ENCODE measurements at places on chromosomes 1 and 21. TPM values are rescaled to one million over a fixed set of nuclear protein-coding genes. Genes with fewer than 3 reads are reported as not detected.

DNA sequence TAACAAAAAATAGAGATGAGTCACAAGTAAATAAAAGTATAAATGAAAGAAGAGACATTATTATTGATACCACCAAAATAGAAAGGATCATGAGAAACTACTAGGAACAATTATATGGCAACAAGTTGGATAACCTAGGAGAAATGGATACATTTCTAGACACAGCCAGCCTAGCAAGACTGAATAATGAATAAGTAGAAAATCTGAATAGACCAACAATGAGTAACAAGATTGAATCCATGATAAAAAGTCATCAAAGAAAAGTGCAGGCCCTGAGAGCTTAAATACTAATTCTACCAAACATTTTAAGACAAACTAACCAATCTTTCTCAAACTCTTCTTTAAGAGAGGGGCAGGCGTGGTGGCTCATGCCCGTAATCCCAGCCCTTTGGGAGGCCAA, 538.6 kb upstream of the PBX1 start:
- no peak for DNase-seq

Gene ARHGEF19
- total RNA-seq: 4.7 TPM

DNA sequence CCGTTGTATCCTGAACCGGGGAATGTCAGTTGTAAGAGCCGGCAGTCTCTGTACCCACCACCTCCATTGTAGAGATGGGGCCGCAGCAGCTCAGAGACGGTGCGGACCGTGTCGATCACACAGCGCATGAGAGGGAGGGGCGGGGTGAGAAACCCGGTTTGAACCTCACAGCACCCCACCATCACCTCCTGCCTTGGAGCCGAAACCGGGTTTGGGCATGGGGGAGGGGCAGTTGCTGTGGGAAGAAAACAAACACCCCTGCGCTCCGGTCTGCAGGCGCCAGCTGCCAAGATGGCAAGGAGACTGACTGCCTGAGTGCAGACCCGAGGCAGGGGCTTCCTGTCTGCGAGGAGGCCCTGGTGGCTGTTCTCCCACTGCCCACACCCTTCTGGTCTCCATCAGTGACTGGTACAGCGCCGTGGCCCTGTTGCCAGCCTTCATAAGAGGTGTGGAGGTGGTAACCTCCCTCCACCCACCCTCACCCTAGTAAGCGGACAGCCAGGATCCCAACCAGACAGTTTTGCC, 69.2 kb upstream of the SSBP3 start:
- DNase-seq: no peak

- no peak for DNase-seq
These were observed 15.1 kb downstream of the RNF223 start for GRCh38 chr1:1058921-1059493.

Gene RNF220
- 68.9 TPM for total RNA-seq

GRCh38 chr1:192311281-192311680, 5.5 kb upstream of the RGS21 start:
- no peak for DNase-seq

DNA sequence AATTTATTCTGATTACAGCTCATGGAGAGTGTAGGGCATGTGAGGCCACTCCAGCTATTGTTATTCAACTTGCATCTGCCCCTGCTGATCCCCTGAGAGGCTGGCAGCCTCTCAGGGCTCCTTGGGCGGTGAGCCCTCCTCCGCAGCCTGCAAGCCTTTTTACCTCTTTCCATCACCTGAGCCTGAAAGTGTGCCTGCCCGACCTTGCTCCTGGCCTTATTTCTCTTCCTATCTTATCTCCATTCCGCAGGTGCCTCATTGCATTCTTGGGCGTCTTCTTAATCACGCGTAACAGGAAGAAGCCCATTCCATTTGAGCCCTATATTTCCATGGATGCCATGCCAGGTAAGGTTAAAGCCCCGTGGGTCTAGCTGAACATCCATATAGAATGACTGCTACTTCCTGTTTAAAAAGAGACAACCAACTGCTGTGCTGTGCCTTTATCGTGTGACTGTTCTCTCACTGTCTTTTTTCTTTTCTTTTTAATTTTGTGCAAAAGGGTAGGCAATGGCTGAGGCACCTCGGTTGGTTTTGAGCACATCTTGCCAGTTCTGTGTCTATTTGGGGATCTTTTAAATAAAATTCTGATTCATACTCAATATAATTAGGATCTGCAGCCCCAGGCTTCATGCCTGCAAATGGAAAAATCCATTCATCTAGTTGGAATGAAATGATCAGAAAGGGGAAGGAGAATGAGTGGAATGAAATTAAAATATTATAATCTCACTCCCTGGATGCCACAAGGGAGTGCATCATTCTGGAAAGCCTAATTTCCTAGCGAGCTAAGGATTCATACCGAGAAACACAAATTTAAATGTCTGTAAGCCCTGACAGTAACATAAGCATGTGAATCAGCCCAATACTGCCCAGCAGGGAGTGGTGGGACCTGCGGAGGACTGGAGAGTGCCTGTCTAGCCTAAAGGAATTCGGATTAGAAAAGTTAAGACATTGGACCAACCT, 38.6 kb upstream of the RCAN3 start:
- DNase-seq: no peak

DNA sequence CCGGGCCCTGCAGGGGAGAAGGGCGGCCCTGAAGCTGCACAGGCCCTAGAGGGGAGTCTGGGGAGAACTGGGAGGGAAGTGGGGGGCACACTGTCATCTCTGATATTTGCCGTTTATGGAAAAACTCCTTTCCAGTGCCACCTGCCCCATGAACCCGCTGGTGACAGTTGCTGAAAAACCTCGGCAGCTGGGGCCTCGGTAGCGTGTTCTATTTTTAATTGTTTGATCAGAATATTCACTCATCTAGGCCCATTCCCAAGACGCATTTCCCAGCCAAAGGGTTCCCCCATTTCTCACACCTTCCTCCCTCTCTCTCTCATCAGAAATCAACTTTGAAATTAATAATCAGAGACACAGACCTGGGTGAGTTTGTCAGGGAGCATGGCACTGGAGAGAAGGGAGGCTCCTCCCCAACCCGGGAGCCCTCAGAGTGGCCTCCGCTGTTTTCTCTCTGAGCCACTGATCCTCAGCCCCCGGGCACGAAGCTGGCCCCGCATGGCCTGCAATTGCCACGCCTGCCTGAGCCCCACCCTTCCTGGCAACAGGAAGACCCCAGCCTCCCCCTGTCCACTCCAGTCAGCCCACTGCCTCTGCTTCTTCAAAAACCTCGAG, 111.1 kb downstream of the CASZ1 start:
- DNase-seq: no peak

DNA sequence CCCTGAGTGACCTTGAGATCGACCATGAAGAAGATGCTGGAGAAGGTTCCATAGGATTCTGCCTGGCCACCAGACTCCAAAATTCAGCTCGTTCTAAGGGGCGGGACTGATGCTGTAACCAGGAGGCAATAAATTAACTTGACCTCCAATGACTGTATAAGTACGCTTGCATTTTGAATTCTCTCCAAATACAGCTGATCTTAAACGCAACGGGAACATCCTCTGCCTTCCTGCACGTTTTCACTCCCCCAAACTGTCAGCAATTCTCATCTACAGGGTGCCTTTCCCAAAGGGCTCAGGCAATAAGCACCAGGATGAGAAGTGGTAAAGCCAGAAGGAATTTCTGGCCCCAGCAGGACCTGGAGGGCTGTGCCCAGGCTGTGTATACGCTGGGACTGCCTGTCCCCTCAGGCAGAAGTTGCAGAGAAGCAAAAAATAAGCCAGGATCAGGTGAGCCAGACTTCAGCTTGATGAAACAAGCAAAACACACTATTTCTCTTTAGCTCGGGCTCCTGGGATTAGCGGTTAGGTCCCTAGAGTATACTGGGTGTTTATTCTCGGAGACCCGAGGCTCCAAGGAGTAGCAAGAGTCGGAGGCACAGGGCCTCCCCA, 124.8 kb downstream of the LRIG2 start:
- no peak for DNase-seq

Gene CLCA4
- not detected for total RNA-seq

Gene KCNA3
- 2.7 TPM for total RNA-seq

GRCh38 chr1:210438928-210439841, 110.5 kb downstream of the HHAT start:
- DNase-seq: no peak

DNA sequence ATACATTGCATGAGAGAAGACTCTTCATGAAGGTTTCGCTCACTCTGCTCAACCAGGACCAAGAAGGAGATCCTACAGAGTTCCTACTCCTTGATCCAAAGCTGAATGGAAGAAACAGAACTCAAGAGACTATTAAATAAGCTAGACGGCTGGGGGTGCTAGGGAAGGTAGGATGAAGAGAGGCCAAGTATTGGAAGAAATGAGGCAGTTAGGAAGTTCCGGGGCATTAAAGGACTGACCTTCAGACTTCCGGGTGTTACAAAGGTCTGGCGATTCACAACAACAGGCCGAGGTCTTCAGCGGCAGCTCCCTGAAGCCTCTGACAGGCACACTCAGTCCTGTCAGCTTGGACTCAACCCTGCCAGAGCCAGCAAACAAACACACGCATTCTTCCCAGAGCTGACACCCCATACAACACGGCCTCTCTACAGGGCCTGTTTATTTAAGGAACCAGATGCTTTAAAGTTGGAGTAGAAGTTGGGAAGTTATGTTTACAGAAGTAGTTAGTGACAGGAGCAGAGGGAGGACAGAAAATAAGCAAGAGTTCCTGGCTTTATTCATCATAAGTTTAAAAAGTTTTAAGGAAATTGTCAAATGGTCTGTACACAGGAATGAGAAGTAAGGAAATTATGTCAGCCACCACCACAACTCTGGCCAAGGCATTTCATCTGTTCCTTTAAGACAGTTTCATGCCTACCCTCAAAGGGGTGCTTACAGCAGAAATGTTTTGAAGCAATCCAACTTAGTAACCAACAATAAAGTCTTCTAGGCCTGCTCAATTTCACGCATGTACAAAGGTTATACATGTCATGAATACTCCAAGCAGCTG, 4.7 kb downstream of the SORT1 start:
- peak; percentile 71 for DNase-seq

DNA sequence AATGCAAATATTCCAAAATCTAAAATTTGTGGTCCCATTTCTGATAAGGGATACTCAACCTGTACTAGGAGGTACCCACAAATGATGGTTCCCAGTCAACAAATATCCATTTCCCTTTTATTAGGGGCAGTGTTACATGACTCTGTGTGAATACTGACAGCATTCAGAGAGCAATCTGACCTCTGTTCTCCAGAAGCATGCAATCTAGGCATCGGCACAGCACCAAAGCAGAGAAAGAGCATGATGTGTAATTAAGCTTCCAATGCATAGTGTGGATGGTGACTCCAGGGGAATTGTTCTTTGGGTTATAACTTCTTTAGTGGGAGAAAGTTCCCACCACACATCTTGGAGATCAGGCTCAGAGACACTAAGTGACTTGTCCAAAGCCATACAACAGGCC, 71.6 kb downstream of the ELAVL4 start:
- no peak for DNase-seq

DNA sequence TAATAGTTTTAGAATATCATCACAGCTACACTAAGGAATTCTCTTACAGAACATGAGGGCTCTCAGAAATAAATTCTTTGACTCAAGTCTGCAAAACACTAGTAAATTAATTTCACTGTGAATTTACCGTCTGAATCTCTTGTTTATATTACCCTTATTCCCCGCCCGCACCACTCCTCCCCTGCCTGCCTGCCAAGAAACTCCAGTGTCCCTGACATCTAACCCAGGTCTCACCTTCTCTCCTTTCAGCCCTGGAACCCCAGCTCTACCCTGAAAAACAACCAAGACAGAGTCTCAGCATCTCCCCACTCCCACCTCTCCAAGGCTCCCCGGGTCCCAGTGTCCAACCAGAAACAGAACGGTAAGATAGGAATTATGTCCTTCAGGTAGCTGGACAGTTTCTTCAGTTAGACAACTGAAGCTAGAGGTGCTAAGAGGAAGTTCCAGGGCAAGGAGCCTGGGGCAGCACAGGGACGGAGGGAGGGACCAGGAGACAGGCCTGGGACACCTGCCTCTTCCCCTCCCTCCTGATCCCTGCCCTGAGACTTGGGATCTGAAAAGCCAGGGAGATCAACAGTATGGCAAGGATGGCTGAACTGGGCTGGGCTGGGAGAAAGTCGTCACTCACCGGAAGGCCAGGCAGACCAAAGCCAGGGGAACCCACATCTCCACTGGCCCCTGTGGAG, 15.4 kb downstream of the COL16A1 start:
- DNase-seq: no peak

DNA sequence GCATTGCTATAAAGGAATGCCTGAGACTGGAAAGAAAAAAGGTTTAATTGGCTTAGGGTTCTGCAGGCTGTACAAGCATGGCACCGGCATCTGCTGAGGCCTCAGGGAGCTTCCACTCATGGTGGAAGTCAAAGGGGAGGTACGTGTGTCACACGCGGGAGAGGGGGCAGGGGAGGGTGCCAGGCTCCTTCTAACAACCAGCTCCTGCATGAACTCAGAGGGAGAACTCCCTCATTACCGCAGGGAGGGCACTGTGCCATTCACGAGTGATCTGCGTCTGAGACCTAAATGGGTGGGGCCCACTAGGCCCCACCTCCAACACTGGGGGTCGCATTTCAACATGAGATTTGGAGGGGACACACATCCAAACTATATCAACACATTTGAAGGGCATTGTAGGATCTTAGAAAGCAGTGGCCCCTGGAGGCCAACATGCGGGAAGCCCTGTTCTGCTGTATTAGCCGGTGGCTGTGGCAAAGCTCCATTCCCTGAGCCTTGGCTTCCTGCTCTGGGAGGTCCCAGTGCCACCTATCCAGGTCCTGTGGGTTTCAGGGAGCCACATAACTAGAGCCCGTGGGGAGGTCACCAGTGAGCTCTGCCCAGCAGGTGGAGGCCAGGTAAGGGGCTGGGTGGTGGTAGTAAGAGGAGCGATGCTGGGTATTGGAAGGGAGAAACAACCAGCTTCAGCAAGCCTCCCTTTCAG, 10.0 kb downstream of the WNT3A start:
- DNase-seq: no peak

DNA sequence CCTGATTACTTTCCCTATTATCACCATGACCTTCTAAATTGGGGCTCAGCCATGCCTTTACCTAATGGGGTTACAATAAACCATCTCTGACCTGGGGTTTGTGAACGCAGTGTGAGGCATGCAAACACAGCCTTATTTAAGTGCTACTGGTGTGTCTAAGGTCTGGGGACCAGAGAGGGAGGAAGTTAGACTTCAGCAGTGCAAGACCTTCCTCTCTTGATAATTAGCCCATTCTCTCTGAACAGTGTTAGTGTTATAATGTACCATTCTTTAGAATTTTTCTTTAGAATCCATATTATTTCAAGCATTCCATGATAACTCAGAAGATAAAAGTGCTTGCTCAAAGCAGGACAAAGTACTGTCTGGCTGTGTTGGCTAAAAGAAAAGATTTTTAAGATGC, 10.5 kb upstream of the LRRC8D start:
- DNase-seq: no peak
